ENCODE measurements at places on chromosomes 1 and 21.

GRCh38 chr1:107244709-107245500 is 104.1 kb downstream of the NTNG1 start:
- no peak for DNase-seq

DNA sequence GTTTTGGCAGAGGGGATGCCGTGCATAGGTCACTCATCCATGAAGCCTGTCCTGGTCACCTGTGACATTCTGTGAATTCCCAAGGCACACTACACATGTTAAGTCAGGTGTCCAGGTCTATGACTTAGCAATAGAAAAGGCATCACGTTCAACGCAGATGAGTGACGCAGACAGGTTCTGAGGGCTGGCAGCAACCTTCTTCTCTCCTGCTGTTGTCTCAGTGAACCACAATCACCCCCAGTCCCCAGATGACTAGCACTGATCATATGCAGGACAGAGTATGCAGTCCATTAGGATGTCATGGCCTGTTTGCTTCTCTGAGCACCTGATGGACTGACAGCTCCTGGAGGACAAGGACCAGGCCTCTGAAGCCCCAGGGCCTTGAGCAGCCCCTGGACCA is 157.8 kb upstream of the KAZN start:
- no peak for DNase-seq

- no peak for DNase-seq
These were observed 16.3 kb upstream of the CLIC4 start for GRCh38 chr1:24728982-24729381.

- DNase-seq, result no peak
These were observed 17.2 kb downstream of the ECHDC2 start for GRCh38 chr1:52904208-52904926.

DNA sequence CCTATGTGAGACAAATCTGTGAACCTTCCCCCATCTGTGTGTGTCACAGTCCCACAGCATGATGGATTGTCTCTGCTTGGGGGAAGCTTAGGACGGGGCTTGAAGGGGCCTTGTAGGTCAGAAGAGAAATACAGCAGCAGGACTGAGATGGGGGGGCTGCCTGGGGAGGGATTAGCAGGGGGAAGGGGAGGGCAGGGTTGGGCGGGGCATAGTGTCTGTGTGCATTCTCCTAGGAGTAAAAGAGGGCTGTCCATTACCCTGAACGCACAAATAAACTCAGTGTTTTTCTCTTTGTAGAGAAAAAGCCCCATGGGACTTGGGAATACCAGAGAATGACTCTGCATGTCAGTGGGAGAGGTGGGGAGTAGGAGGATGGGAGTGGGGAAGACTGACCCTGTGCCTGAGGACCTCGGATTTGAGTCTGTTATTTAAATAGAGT is 16.4 kb downstream of the RNF220 start:
- no peak for DNase-seq

GRCh38 chr1:115430441-115431158 is 92.6 kb upstream of the NGF start:
- DNase-seq, result no peak

- no peak for DNase-seq
These were observed 175.8 kb downstream of the TYW3 start for GRCh38 chr1:74908797-74909196.

- no peak for DNase-seq
These were observed 2.5 kb downstream of the SEMA4A start for GRCh38 chr1:156155756-156156510.

DNA sequence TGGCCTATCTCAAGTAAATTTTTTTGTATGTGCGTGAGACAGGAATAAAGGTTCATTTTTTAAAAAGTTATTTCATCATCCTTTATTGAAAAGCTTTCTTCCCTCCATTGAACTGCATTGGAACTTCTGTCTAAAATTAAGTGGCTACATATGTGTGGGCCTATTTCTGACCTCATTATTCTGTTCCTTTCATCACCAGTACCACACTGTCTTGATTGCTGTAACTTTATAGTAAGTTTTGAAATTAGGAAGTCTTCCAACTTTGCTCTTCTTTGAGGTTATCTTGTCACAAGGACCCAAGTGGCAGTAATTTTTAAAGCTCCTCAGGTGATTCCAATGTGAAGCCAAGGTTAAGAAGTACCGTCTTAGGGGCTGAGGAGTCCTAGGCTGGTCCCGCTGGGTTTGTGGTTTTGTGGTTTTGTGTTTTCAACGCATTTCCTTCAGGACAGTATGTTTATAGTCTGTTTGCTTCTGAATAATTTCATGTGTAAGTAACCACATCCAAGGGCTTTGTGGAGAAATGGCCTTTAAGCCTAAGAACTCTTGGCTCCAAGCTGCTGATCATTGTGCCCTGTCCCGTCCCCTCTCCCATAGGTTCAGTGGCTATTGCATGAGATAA is 12.4 kb upstream of the SCAF4 start:
- DNase-seq, result no peak

DNA sequence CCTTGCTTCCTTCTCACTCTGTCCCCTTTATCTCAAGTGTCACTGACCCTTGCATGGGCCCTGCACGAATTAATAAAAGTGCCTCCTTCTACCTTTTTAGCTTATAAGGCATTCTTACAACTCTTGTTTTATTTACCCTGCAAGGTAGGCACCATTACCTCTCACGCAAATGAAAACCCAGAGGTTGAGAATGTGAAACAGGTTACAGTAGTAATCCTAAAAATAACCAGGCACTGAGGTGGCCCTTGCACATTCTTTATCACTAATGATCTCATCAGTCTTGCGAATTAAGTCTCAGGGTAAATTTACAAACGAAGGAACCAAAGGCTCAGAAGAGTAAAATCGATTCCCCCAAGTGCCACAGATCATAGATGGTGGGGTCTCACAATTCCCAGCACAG is 3.7 kb downstream of the GLIS1 start:
- no peak for DNase-seq

- no peak for DNase-seq
These were observed 27.7 kb upstream of the MAGOH start for GRCh38 chr1:53266038-53266437.

DNA sequence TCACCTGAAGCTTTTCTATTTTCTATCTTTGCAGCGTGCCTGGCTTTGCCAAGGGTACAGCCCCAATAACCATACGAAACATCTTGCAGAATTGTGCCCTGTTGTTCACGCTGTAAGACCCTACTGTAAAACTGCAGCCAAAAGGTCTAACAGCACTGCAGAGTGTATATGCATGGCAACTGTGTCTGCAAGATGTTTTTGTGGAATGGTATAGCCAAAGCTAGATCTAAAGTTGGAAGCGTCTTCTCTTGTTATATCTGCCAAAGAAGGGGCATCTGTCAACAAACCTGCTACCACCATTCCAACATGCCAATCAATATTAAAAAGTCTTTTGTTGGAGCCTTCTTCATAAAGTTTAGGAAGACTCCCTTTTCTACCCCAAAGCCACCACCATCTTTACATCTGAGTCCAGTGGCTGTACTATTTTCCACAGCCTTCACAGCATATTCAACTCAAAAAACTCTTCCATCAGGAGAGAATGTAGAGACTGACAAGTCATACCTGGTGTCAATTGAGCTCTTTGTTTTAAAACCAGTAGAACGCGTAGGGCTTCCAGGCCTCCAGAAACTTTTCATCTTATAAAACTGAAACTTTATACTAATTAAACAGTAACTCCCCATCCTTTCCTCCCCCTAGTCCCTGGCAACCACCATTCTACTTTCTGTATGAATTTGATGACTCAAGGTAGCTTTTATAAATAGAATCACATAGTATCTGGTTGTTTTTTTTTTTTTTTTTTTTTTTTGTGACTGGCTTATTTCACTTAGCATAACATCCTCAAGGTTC is 40.0 kb downstream of the ZSCAN20 start:
- no peak for DNase-seq

GRCh38 chr1:186491336-186491735 is 30.4 kb upstream of the PDC start:
- DNase-seq, result no peak

- DNase-seq, result no peak
These were observed 34.0 kb downstream of the OPRD1 start for GRCh38 chr1:28845786-28846543.

DNA sequence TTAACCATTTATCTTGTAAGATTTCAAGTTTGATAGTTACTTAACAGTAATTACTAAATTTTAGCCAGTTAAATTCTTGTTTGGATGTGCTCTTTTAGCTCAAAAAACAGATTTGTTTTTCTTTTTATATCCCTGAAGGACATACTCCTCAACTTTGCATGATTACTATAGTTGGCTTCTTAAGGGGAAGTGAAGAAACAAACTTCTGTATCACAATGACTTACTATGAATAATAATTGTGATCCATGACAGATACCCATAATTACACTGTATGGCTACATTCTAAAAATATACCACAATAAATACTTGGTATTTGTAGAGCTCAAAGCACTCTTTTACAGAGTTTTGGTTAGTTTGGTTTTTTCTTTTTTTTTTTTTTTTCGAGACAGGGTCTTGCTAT is 55.8 kb downstream of the IARS2 start:
- no peak for DNase-seq

DNA sequence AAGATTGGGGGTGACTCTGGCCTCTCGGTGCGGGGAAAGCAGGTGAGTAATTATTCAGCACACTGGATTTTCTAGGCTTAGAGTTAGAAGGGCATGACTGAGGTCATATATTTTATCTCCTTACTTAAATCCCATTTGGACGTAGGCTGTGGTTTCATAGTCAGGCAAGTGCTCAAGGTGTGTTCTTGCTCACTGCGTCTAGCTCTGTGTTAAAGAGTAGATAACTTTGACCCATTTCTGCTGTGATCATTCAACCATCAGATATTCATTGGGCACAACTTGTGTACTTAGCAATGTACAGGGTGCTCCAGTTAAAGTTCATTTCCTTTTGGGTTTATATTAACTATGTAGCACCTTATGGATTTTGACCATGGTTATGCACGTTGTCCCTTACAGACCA is 14.6 kb downstream of the PFKFB2 start:
- DNase-seq, result no peak

DNA sequence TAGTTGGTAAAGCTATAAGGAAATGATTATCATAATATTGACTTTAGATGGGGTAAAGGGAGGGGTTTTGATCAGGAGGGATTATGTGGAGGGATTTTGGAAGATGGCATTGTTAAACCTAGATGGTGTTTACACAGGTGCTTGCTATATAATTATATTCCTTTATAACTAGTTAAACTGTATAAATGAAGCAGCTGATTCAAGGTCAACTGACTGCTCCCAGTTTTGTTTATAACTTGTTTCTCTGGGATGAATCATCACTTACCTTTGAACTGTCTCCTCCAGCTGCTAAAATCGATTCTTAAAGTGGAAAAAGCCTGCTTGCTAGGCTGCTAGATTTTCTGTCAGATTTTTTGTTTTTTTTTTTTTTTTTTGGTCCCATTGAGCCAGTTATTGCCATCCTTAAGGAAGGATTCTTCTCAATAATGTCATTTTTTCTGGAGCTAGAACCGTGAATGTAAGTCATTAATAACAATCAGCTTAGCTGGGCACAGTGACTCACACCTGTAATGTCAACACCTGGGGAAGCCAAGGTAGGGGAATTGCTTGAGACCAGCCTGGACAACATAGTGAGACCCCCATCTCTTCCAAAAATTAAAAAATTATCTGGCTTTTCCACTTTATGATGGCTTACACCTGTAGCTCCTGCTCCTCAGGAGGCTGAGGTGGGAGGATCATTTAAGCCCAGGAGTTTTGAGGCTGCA is 153.2 kb downstream of the PIK3R3 start:
- DNase-seq, result no peak

- DNase-seq, result no peak
These were observed 27.2 kb downstream of the NHLH2 start for GRCh38 chr1:115813727-115814126.

GRCh38 chr1:203273869-203274602 is 31.3 kb upstream of the BTG2 start:
- no peak for DNase-seq

DNA sequence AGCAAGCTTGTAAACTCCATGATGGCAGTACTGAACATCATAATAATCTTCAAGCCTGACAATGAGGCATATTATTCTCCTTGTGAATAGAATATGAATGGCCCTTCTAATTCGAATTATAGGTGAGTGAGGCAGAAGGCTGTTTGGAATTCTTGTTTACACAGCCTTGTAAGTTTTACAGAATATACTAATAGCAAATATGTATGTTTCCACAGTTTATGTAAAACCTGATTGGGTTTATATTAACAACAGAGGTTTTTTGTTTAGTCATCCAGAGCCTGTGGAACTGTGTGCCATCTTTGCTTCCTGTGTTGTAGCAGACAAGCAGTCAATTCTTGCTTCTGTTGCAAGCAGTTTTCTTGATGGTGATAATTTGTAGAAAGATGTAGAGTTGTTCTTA is 8.0 kb downstream of the OSBPL9 start:
- DNase-seq, result peak; percentile 3

DNA sequence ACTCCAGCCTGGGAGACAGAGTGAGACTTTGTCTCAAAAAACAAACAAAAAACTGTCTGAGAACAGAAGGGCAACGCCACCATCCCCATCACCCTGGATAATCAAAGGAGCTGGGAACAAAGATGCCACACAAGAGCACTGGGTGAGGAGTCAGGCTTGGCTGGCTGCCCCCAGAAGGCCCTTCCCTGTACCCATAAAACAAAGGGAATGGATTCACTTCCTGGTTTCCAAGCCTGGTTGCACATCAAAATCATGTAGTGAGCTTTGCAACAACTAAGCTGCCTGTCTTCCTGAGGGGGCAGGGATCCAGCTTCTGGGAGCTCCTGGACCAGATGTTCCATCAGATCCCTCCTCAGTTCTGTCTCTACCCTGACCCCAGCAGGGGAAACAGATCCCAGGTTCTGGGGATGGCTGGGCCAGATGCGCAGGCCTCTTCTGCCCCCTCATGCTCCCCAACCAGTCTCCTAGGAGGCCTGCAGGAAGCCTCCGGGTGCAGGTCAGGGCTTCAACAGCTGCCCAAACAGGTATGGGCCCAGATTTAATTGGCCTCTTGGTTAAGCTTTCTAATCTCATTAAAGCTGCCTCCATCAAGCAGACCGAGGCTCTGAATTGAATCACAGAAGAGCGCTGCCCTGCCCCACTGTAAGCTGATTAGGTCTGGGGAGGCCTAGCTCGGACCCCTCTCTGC is 97.8 kb downstream of the MRPL37 start:
- DNase-seq, result no peak

DNA sequence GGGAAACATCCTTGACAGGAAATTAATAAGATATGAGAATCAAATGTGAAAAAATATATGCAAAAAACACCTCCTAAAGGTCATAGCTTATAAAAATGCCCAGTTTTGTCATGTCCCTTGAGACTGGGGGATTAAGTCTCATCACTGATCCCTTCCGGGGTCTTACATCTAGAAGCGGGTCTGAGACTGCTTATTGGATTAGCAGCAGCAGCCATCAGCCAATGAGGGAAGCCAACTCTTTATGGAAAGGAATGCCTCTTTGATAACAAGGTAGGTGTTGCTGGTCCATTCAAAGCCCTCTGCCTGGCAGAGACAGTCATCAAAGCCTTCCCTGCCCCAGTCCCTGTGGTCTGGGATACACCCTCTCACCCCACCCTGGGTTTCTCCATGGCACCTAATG is 3.9 kb upstream of the CACNA1S start:
- no peak for DNase-seq

Measured in T-helper 1 cell (primary cell).